NCI-H1436 treated with DMSO at 0.1 percent for 48 hours (cell line): ENCODE measurements at places on chromosomes 1 and 21.

DNA sequence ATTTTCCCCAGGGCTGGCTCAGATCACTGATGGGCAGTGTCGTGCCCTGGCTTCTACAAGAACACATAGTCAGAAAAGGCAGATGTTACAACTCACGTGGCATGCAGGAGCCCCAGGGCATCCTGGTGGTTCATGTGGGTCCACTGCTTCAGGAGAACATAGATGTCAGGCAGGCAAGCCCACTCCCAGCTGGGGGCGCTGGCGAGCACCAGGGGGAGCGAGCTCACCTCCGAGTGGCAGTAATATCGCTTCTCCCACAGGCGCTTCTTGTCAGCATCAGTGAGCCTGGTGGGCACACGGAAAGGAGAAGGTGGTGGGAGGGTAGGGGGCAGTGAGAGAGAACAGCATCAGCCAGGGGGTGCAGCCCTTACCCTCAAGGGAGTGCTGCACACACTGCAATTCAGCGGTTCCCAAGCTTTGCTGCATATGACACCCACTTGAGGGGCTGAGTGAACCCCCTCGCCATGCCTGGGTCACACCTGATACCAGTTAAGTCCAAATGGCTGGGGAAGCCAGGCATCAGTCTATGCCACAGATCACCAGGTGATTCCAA, 34.3 kb upstream of the PPP1R15B start:
- no peak for DNase-seq

DNA sequence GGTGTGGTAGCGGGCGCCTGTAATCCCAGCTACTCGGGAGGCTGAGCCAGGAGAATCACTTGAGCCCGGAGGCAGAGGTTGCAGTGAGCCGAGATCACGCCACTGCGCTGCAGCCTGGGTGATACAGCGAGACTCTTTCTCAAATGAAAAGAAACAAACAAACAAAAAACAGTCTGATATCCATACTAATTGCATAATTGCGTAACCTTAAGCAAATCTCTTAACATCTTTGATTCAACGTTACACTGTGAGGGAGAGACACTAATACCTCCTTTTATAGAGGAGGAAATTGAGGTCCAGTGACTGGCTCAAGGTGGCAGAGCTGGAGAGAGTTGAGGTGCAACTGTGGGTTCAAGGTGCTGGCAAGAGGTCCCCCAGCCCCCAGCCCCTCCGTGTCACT, 12.6 kb upstream of the COX20 start:
- no peak for DNase-seq

- DNase-seq = no peak
These were observed 15.6 kb upstream of the TTC4 start for GRCh38 chr1:54699936-54700525.

DNA sequence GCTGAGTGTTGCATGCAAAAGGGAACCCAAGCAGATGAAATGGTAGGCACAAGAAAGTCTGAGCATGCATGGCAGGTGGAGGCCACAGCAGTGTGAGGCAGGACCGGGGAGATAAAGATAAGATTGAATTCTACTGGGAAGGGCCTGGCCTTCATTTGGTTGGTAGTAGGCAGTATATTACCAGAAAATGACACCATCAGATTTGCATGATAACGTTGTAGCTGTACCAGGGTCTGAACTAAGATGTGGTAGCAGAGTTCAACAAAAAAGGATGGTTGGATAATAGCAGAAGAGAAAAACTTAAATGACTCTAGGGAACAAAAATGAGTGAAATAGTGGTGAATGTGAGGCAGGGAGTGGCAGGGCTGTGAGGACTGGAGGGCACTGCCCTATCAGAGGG, 75.6 kb upstream of the DNAJC6 start:
- no peak for DNase-seq

DNA sequence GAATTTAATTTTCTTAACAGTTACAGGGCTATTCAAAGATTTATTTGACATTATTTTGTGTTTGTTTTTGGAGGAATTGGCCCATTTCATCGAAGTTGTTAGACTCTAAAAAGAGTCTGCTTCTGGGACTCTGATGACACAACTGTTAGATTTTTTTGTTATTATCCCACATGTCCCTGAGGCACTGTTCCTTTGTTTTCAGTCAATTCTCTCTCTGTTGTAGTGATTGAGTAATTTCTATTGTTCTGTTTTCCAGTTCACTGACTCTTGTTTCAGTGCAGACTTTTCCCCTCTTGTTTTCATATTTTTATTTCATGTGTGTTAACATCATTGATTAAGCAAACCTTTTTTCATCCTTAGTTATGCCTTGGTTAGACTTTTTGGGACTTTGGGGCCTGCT, 325.0 kb downstream of the ZNF326 start:
- DNase-seq = no peak

- DNase-seq = no peak
These were observed 206.8 kb downstream of the ST6GALNAC3 start for GRCh38 chr1:76281306-76281705.
